GM12878 (cell line): ENCODE measurements at places on chromosomes 7 and 10. TPM values are rescaled to one million over a fixed set of nuclear protein-coding genes. Genes with fewer than 3 reads are reported as not detected.

DNAJC12 gene
- 1.2 and 2.1 TPM in 2 replicates for total RNA-seq

COL17A1 gene
- 0.05 TPM in 1 of 2 replicates, not detected in the other for total RNA-seq

GRM3 gene
- 0.21 and 0.49 TPM in 2 replicates for total RNA-seq

CTAGE6 gene
- total RNA-seq, result not detected in 2 replicates

CHN2 gene
- 0.27 and 0.33 TPM in 2 replicates for total RNA-seq

NODAL gene
- 0.11 TPM in 1 of 2 replicates, not detected in the other for total RNA-seq

UNCX gene
- total RNA-seq, result not detected in 2 replicates

PTF1A gene
- not detected in 2 replicates for total RNA-seq

ACTR3C gene
- 3.5 and 6.5 TPM in 2 replicates for total RNA-seq

CPA2 gene
- total RNA-seq, result 1.4 and 1.9 TPM in 2 replicates

CH25H gene
- not detected in 2 replicates for total RNA-seq

TMEM176A gene
- total RNA-seq, result not detected in 2 replicates

NIPSNAP2 gene
- total RNA-seq, result 44.7 and 45.0 TPM in 2 replicates

BAIAP2L1 gene
- total RNA-seq, result 49.5 and 49.9 TPM in 2 replicates

COBL gene
- 0.03 and 0.21 TPM in 2 replicates for total RNA-seq

CNPY1 gene
- not detected in 2 replicates for total RNA-seq

PON3 gene
- 0.64 and 0.69 TPM in 2 replicates for total RNA-seq

CSTF2T gene
- 21.6 and 22.2 TPM in 2 replicates for total RNA-seq

FASTK gene
- 79.2 and 82.0 TPM in 2 replicates for total RNA-seq

TRIM56 gene
- 33.8 and 37.5 TPM in 2 replicates for total RNA-seq

HOXA6 gene
- not detected in 2 replicates for total RNA-seq

HIBADH gene
- total RNA-seq, result 14.2 and 15.5 TPM in 2 replicates

NAT16 gene
- total RNA-seq, result not detected in 2 replicates

- peak; percentile 84 for DNase-seq
Measured at GRCh38 chr10:62779487-62780248, 24.9 kb upstream of the ADO start.

- no peak for DNase-seq
Measured at GRCh38 chr10:1133495-1134045, 77.4 kb downstream of the WDR37 start.

DNA sequence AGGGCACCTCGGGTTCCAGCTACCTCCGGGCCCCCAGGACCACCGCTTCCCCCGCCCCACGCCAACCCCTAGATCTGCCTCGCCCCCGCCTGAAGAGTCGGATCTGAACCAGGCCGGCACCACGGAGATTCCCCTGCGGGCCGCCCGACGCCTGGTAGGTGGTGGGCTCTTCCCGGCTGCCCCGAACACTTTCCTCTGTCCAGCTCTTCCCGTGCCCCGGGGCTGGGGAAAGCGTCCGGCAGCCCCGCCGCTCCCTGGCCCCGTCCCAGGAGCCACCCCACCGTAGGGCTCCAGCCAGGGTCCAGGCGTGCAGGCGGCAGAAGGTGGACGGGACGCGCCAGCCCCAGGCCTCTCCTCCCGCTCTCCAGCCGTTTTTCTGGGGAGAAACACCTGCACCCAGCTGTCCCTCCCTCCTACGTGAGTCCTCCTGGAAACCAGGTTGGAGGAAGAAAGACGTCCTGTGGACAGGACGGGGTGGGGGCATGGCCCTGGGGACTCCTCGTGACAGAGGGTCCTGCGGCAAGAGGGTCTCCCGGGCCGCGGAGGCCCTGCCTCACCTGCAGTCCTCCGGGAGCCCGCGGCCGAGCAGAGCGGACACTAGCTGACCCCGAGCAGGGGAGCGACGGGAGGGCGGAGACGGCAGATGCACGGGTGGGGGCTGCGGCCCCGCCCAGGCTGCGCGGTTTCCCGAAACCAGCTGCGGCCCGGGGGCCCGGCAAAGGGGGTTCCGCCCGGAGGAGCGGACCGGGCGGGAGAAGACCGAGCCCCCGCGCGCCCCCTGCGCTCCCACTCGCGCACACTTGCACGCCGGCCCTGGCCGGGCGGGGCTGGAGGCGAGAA, at the start of gene TMEM176B:
TMEM176B (minus strand) TSS at position 624 of the 840 bp plus-strand sequence. CDS start 3,795 bp downstream, outside the sequence.
- DNase-seq, result no peak

GRCh38 chr7:105024734-105025133, 10.7 kb downstream of the KMT2E start:
- no peak for DNase-seq

GRCh38 chr10:24303522-24304310, 94.8 kb downstream of the KIAA1217 start:
- DNase-seq, result no peak

GRCh38 chr7:45001138-45001694, 1.2 kb downstream of the CCM2 start:
- DNase-seq, result no peak

- no peak for DNase-seq
Measured at GRCh38 chr10:74827045-74827441, 643 bp downstream of the KAT6B start.

DNA sequence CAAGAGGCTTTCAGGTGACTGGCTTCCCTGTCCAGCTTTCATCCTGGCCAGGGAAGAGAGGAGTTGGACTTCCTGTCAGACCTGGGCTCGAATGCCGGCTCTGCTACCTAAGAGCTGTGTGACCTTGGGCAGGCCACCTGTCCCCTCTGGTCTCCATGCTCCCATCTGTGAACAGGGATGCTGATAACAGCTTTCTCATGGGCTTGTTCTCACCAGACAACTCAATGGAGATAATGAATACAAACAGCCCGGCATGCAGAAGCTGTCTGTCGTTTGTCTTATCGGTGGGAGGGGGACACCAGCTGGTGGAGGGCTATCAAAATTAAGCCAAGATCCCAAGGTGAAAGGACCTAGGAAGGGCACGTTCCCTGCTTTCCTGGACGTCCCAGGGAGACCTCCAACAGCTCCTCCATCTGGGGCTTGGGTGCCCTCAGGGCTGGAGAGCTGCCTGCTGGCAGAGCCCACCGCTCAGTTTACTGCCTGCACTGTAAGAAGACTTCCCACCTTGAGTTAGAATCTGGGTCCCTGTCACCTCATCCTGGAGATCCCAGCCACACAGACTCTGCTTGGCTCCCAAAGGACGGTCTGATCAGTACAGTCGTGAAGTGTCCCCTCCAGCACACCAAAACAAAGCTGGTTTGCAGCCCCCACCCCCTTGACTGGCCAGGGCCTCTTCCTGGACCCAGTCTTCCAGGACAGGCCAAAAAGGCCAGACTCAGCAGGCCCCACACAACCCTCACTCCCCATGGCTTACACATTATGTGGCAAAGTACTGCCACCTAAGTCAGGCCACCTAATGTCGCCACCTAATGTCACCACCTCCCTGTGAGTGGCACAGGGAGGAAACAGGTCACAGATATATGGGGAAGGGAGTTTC, 40.9 kb downstream of the PPIF start:
- no peak for DNase-seq

GRCh38 chr7:40673285-40673684, 538.5 kb downstream of the SUGCT start:
- DNase-seq, result no peak

GRCh38 chr7:83162402-83163256, at the start of gene PCLO:
Gene PCLO (minus strand): TSS chr7:83162884. CDS start chr7:83162592, 292 bp downstream.
- no peak for DNase-seq

DNA sequence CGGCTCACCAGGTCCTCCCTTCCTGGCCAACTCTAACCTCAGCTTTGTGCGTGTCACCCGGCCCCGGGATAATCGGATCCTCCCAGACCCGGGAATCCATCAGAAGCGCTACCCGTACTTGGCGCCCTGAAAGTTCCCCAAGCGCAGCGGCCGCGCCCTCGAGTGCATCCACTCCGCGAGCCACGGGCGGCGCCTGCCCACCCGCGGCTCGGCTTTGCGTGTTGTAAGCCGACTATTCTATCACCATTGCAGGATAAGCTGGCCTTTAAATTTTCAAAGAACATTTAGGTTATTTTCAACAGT, 35.7 kb upstream of the EBLN1 start:
- no peak for DNase-seq

- DNase-seq, result no peak
Measured at GRCh38 chr10:73893426-73893825, 17.5 kb upstream of the PLAU start.

DNA sequence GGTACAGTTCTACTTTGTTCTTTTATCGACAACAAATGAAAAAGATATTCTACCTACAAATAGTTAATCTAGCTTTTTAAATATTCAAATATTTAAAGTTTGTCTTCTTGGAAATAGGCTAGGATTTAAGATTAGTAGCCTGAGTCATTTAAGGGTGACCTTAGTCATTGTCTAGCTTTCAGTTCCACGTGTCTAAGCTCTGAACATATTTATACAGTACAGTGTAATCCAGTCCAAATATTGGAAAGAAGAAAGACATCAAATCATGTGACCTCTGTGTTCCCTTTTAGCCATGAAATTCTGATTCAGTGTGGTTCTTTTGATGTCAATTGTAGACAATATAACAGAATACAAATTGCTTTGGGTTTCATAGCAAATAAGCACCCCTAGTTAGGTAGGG, 121.1 kb downstream of the MALRD1 start:
- DNase-seq, result no peak

- no peak for DNase-seq
Measured at GRCh38 chr7:31648288-31648687, 38.7 kb upstream of the PPP1R17 start.

DNA sequence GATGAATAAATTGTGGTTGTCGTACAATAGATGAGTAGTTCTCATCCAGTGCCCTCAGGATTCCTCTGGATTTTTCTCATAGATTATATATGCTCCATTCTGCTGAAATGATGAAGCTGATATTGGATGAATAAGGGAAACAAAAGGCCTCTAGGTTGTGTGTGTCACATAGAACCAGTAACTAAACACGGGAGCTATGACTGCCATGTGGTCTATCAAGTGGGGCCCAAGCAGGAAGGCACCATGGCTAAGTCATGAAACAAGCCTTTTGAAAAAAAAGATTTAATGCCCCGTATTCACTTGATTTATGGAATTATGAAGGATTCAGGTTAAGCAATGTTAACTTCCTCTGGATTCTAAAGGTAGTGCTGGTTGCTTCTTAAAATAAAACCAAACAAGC, 225.1 kb downstream of the TCF7L2 start:
- no peak for DNase-seq

- DNase-seq, result no peak
Measured at GRCh38 chr7:155863721-155864151, 51.5 kb upstream of the SHH start.

GRCh38 chr7:74193054-74193453, 16.8 kb upstream of the LAT2 start:
- DNase-seq, result no peak

DNA sequence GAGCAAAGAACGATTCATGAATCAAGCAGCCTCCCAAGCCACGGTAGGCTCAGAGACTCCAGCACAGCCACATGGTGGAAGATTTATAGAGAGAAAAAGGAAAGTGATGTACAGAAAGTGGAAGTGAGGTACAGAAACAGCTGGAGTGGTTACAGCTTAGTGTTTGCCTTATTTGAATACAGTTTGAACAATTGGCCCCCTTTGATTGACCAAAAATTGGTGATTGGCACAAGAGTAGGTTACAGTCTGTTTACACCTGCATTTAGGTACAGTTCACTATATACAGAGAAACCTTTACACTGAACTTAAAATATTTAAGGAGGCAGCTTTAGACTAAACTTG, 136.4 kb upstream of the ASAH2 start:
- no peak for DNase-seq

DNA sequence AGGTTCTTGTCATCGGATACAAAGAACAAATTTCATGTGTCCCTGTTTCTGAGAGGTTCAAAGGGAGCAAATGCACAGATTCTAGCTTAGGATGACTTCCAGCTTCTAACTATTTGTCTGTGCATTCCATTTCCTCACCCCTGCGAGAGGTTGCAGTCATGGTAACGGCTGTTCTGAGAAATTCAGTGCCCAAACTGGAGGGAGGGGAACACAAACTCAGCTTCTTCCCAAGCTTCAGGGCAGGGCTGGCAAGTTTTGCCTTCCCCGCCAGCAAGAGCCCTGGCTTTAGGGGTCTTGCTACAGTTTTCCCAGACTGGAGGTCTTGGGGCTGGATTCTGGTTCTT, 11.1 kb downstream of the FAS start:
- DNase-seq, result no peak

- DNase-seq, result no peak
Measured at GRCh38 chr10:6778992-6779701, 199.1 kb upstream of the PRKCQ start.

DNA sequence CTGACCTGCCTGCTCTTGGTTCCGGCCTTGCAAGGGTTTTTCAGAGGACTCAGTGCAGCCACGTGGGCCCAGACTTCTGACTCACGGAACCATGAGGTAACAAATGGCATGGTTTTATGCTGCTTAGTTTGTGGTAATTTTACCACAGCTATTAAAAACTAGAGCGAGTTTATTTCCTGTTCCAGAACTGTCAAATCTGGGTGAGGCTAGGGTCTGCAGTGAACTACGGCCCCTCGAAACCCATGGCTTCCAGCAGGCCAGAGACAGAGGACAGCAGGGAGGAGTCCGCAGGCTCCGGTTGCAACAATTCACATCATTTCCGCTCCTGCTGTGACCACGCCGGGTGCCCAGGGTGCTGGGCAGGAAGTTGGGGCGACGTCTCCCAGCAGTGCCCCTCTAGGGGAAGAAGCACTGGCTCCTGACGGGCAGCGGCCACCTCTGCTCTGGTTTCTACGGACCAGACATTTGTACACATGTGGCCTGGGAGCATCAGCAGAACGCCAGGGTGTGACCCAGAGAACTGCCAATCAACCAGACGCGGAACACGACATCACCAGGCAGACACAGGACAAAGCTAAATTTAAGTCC, 74.8 kb downstream of the ADARB2 start:
- DNase-seq, result no peak

GRCh38 chr10:76331742-76332141, 900.3 kb downstream of the LRMDA start:
- no peak for DNase-seq

DNA sequence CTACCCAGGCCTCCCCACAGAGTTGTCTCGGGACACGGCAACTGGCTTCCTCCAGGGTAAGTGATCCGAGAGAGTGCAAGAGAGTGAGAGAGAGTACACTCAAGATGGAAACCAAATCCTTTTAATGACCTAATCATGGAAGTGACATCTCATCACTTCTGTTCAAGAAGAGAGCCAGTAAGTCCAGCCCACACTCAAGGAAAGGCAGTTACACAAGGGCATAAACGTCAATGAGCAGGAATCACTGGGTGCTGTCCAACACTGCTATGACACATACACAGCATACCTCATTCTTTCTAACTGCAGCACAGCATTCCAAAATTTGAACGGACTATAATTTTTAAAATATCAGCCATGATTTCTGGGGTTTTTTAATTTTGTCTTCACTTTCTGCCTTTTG, 29.3 kb upstream of the OSBPL3 start:
- no peak for DNase-seq

GRCh38 chr7:75823198-75823910, 9.7 kb upstream of the CCL24 start:
- DNase-seq, result no peak

- DNase-seq, result no peak
Measured at GRCh38 chr10:71462062-71462935, 65.6 kb downstream of the CDH23 start.

DNA sequence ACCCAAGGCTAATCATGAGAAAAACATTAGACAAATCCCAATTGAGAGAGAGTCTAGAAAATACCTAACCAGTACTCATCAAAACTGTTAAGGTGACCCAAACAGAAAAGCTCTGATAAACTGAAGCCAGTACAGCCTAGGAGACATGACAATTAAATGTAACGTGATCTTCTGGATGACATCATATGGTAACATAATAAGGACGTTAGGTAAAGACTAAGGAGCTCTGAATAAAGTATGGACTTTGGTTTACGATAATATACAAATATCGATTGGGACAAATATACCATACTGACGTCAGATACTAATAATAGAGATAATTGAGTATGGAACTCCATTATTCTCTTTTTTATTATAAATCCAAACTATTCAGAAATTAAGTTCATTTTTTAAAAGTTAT, 561.1 kb upstream of the STEAP1 start:
- no peak for DNase-seq

GRCh38 chr7:105766421-105767073, 109.9 kb downstream of the ATXN7L1 start:
- DNase-seq, result no peak
